ENCODE measurements at places on chromosomes 12 and 14.

- DNase-seq, result no peak
Measured at GRCh38 chr12:131774576-131775391, 53.4 kb upstream of the MMP17 start.

DNA sequence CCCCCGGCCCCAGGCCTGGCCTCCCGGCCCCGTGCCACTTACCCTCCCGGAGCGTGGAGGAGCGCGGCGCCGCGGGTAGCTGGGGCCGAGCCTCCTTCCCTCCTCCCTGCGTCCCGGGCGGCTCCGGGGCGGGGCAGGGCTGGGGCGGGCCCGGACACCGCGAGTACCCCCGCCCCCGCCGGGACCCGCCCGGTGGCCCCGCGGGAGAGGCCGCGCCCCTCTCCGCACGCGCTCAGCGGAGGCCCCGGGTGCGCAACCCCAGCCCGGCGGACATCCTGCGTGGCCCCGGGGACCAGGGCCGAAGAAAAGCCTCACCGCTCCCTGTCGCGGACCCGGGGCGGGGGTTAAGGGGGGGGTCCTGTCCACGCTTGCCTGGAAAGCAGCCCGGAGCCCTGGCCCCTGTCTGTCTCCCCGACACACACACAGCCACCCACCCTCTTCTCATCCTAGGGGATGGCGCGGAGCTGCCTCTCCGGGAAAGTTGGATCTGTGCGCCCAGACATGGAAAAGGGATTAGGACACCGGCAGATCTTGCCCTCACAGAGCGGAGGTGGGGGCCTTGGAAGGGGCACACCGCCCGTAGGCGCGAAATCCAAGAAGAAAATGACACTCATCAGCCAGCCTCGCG, at the start of gene SYNE3:
TSS of gene SYNE3 (minus strand) at position 97 of the 628 bp plus-strand sequence. CDS start 40,829 bp downstream, outside the sequence.
- DNase-seq, result peak; percentile 51

GRCh38 chr12:130754234-130754901, 38.3 kb upstream of the RIMBP2 start:
- DNase-seq, result no peak

GRCh38 chr12:93766796-93767523, 89.8 kb downstream of the CRADD start:
- DNase-seq, result no peak

- no peak for DNase-seq
Measured at GRCh38 chr14:99546234-99546879, 57.6 kb downstream of the CCDC85C start.

DNA sequence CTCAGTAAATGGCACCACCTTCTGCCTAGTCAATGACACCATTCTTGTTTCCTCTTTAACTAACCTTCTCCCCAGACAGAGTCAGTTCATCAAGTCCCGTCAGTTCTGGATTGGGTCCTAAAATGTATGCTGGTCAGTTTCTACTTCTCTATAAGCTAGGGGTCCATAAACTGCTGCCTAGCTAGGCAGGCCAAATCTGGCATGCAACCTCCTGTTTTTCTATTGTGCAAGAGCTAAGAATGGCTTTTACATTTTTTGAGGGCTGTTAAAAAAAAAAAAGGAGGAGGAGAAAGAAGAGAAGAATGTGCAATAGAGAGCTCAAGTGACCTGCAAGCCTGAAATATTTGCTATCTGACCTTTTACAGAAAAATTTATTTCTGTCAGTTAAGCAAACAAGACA, 6.4 kb upstream of the TMED10 start:
- no peak for DNase-seq

DNA sequence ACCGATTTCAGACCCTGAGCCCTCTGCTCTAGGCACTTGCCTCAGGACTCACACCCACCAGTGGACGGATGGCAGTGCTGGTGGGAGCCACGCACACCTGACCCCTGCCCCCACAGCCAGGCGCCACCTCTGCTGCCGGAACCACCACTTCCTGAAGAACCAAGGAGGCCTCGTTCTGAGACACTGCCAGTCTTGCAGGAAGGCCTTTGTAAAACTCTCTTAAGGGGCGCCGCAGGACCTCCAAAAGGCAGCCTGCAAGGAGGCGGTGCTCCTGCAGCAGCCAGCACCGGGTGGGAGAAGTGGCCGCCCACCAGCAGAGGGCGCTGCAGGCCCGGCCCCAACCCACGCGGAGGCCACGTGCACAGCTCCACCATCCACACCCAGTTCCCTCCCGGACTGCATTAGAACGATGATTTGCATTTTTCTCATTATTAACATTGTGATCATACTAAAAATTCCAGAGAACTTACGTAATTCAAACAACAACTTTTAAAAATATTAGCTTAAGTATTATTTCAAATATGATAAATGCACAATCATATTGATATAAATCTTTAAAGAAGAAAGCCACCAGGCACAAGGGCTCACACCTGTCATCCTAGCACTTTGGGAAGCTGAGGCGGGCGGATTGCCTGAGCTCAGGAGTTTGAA, 12.8 kb downstream of the STX2 start:
- peak; percentile 52 for DNase-seq

DNA sequence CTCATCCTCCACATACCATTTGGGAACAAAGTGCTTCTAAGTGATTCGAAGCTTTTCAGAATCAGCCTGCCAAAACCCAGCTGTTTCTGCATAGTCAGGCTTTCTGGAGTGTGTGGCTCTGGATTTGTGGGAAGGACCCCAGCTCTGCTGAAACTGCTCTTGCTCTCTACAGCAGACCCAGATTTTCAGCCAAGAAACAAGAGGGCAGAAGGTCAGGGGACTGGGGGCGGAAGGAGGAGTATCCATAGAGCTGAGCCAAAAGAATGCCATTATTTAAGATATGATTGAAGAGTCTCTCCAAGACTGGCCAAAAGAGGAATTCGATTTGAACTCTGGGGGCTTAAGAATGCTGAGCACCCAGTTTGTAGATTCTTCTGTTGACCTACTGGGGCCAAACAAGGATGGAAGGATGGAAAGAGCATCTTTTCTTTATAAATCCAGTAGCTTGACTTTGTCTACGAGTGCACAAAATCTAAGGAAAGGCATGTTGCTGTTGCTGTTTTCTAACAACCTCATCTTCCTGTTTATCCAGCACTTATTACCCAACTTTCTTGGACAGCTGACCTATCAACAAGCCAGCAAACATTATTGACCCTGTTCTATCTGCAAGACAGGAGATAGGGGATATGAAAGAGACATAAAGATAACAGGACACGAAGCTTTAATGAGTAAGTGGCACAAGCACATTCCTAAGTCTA, 29.2 kb downstream of the FBLN5 start:
- no peak for DNase-seq

DNA sequence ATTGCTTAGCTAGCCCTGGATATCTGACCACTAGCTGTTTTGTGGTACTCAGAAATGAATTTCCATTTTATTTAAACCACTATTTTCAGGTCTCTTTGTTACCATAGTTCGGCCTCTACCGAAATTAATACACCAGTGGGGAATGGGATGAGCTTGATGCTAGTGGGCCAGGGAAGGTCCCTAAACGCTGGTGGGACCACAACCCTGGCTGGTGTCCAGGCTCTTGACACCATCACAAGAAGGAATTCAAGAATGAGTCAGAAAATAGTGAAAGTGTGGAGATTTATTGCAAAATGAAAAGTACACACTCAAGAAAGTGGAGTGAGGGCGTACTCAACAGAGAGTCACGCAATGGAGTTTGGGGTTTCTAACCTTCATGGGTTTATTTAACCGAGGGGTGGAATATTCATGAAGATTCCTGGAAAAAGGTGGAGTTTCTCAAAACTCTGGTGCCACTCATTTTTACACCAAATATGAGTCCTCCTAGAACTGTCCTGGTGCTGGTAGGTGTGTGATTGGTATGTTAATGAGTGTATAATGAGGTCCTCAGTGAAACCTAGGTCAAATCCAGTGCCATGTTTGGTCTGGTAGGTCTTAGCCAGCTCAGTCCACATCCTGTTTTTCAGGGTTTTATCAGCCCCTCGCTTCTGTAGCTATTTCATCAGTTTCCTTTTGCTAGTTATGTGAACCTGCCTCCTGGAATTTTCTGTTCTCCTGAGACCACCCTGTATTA, 38.9 kb upstream of the LRP6 start:
- no peak for DNase-seq

GRCh38 chr12:107847430-107847829, 72.9 kb downstream of the ASCL4 start:
- DNase-seq, result no peak

DNA sequence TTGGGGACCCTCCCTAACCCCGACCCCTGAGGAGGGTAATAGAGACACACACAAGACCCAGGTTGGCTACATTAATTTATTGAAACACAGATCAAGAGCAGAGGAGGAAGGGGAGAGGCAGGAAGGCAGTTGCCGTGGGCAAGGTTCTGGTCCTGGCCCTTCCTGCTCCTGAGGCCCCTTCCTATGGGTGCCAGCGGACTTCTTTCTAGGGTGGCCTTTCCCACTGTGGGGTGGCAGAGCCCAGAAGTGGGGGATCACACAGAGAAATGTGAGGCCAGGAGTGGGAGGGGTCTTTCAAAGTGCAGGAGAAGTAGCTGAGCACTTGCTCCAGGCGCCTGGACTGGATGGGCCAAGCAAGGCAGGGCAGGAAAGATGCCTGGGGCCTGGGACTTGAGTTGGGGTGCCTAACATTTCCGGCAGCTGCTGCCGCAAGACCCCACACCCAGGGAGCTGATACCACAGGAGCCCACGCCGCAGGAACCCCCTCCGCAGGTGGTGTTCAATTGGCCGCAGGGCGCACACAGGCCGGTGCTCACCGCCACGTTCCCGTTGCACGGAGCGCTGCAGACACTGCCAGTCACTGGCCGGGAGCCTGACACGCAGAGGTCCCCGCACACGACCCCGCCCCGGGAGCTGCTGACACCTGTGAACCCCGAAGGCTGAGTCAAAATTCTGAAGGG, 5.3 kb downstream of the KRT81 start:
- no peak for DNase-seq

DNA sequence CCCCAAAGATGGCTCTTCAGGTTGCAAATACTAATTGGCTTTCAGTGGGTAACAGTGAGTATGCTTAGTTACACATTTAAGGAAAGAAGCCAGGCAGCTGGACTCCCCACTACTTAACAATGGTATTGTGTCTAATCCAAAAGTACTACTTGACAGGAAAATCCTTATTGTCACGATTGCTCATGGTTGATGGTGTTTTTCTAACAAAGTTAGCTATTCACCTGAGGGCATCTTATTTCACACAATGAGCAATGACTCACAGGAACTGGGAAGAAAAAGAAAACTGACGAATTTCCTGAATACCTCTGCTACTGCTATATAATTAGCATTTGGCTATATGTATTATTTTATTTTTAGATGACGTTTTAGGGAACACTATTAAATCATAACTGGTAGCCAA, 33.4 kb upstream of the ALG10 start:
- DNase-seq, result no peak

DNA sequence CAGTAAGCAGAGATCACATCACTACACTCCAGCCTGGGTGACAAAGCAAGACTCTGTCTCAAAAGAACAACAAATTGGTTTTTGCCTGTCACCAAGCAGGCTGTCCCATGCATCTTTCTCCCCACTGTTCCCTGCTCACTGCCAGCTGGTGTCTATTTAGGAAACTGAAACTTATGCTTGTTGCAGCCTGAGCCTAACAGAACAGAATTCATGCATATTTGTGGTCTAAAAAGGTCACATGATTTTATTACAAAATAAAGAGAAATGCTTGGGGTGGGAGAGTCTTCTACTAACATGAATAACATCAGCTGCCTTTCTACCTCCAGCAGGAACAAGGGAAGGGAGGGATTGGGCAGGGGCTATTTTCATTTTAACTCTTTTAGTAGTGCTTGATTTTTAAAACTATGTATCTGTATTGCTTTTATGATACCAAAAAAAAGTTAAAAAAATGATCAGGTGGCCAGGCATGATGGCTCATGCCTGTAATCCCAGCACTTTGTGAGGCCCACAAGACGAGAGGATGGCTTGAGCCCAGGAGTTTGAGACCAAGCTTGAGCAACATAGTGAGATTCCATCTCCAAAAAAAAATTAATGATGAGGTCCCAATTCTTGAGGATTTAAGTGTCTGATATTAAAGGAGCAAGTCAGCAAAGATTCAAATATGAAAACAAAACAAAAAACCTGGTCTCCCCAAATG, 923 bp downstream of the STAT2 start:
- DNase-seq, result no peak

- no peak for DNase-seq
Measured at GRCh38 chr14:92924247-92924646, 1.3 kb downstream of the CHGA start.

- no peak for DNase-seq
Measured at GRCh38 chr12:67640863-67641262, 7.7 kb upstream of the DYRK2 start.

- no peak for DNase-seq
Measured at GRCh38 chr12:13486794-13487193, 290.3 kb downstream of the EMP1 start.

DNA sequence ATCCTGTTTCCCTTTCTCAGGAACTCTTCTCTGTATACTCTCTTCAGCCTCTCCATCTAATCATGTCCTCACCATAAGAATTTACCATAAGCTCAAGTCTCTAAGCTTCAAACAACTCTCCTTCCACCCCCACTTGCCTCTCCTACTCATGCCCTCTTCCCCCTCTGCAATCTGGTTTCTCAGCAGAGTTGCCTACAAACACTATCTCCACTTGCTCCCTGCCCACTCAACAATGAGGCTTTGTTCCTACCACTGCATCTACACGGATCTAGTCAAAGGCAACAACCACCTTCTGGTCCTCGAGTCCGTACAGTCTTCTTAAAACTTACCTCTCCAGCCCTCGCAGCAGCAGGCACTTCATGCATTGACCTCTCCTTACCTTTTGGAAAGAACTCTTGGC, 17.2 kb upstream of the FBLN5 start:
- no peak for DNase-seq

- DNase-seq, result no peak
Measured at GRCh38 chr14:35380794-35381193, 23.8 kb downstream of the NFKBIA start.

DNA sequence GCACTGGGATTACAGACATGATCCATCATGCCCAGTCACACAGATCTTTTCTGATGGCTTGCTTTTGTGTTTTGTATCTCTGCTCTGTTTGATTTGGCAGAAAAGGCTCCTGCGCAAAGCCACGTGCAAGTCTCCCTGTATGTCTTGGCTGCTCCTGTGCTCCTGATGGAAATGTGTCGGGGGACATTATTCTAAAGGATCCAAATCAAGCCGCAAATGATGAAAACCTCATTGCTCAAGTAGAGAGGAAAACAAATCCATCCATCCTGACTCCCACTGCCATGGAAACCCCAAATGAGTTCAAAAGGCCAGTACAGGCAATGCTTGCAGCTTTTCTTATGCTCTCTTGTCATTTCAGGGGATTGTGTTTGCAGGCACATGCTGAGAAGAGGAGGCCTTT, 93.8 kb downstream of the NDUFA12 start:
- no peak for DNase-seq

- DNase-seq, result no peak
Measured at GRCh38 chr14:103704708-103705107, 10.5 kb downstream of the XRCC3 start.

GRCh38 chr12:27615331-27615891, 80.8 kb upstream of the REP15 start:
- no peak for DNase-seq

Data from stimulated activated CD4-positive, alpha-beta T cell treated with anti-CD3 and anti-CD28 coated beads, Interleukin-12 subunit alpha, Interleukin-12 subunit beta, amount 100 ng/mL, for 48 hours (primary cell).